NCI-H1436 (cell line): ENCODE measurements at places on chromosomes 5 and 9.

DNA sequence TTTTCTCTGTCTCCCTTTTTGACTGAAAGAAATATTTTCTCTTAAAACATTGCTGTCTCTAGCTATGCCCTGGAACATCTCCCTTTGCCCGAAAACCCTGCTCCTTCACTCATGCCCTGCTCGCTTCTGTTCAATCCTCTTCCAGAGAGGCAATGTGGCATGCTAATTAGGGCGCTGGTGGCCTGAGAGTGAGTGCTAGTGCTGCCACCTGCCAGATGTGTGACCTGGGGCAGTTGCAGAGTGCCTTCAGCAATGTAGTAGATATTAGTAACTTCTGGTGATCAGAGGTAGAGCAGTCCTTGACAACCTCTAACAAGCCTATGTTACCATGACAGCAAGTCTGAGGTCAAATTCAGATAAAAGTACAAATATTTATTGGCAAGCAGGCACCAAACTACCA lies 119.5 kb upstream of the OSMR start:
- DNase-seq = no peak

DNA sequence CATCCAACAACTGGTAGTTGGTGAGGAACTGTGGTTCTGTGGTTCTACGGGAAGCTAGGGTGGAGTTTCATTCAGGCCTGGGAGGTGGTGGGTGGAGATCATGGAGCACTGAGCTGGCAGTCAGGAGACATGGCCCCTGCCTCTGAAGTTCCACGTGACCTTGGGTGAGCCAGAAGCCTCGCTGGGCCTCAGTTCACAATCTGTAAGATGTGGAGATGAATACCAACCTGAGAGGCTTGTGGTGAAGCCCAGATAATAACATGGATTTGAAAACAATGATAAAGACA lies 177.9 kb downstream of the MACROH2A1 start:
- no peak for DNase-seq

DNA sequence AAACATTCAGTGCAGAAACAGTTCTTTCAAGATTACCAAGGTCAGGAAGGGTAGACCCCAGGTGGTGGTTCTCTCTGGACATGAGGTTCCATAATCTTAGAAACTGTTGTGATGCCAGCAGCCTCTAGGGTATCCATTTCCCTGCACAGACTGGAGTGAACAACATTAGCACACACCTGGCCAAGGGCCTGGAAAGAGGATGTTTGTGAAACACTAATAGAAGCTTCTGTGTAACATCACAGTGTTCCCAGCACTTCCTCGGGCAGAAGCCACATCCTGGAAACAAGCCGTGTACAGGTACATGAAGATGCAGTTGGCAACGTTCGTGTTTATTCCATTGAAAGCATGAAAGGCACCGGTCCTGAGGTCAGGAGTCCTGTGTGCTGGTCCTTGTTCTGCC lies 598.2 kb upstream of the KLF4 start:
- no peak for DNase-seq

GRCh38 chr9:38331141-38331540 lies 61.4 kb upstream of the ALDH1B1 start:
- DNase-seq = no peak

DNA sequence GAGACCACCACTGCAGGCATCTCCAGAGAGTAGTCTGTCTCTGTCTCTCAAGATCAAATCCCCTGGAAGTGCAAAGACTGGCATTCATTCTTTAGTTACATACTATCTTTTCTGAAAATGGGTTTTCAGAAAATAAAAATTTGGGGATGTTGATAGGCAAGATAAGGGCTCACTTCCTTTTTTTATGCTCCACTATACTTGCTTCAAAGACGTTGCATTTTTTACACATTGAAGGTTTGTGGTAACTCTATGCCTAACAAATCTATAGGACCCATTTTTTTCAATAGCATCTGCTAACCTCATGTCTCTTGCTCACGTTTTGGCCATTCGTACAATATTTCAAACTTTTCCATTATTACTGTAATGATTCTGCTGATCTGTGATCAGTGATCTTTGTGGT lies 37.0 kb downstream of the DMAC1 start:
- no peak for DNase-seq

DNA sequence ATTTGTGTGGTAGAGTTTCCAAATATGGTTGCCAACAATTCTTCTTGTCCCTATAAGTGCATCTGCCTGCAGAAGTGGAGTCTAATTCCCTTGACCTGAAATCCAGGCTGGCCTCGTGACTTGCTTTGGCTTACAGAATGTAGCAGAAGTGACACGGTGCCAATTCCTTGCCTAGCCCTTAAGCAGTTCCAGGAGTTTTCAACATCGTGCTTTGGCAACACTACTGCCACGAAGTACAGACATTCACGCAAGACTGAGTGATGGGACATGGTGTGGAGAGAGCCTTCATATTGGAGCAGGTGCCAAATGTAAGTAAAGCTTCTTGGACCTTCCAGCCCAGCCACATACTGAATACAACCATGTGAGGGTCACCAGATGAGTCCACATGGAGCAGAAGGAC lies 92.9 kb upstream of the NEK6 start:
- no peak for DNase-seq

DNA sequence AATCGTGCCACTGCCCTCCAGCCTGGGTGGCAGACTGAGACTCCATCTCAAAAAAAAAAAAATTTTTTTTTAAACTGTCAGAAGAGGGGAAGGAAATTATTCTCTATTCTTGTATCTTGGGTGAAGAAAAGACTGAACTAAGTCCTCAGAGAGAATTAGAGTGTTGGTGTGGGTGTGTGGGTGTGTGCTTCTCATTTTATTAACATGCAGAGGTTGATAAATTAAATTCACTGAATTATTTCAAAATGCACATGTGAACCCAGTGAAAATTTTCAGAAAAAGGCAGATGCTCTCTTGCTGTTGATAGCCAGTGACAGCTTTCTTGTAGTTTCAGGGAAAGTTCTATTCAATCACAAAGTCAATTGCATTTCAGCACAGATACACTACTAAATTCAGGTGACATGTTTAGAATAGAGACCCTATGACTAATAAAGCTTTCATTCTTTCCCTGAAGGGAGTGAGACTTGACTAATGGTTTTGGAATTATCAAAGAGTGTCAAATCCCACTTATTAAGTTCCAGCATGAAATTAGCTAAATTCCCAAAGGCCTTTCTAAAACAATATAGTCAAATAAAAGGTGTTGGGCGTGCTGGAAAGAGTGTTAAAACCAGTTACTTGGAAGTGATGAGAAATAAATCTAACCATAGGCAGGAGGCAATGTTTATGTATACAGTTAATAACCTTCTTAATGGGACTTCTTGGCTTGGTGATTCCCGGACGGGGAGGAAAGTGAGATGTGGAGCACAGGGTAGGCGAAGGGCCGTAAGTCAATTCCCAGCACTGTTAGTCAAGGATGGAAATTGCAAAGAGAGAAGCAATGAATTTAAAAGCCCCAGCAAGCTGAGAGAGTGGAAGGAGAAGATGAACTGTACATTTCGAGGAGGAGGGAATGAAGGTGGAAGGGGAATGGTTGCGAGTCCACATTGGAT lies 103.2 kb upstream of the SPATA31D4 start:
- DNase-seq = no peak

DNA sequence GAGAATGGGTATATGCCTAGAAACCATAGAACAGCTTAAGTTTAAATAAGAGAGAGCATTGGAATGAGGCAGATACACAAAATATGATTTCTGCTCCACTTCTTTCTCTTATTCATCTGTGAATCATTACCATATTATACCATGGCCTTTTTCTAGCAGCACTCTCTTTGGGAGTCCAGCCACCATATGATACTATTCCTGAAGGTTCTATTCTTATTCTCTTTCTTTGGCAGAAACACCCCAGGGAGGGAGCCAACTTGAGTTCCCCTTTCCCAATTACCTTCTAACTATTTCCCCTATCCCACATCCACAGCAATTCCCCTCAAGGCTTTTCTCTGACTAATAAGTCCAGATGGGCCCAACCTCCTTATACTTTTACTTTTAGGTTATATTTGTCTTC lies 55.9 kb downstream of the NDUFAF2 start:
- no peak for DNase-seq

DNA sequence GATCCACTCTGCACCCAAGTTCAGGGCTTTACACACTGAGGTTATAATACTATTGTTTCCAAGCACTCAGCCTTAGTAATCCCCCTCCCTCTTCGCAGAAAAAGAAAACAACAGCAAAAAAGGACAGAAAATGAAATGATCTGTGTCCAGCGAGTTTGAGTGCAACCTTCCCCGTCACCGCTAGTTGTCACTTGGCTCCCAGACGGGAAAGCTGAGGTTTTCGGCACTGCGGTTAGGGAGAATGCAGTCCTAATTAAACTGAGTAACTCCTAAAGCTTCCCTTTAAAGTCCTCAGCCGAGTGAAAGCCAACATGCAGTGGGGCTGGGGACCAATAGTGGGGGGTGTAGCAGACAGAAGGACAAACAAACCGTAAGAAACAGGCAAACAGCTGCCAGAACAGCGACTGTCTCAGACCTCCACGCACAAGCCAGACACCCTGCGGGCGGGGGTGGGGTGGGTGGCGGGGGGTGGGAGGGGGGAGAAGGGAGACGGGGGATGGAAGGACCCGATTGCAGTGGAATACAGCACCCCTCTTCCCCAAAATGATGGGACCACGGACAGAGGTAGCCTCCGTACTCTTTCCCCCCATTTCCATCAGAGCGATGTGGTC lies 680 bp downstream of the GLRA1 start:
- no peak for DNase-seq
